ENCODE measurements at places on chromosomes 13 and 19.

DNA sequence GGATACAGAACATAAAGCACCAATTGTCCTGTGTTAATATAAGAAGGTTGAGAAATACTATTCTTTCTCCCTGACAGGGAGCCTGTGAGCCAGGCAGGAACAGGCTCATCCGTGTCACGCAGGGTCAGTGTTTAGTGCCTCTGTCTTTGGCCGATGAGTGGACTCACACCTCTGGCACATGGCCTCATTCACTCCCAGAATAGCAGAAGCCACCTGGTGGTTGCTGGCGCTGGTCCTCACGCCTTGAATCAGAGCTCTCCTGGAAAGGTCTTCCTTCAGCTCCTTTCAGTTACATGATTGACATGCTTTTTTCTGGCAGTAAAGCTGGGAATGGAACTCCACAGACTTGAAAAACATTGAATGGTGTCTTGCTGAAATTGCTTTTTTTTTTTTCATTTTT lies 28.1 kb upstream of the SIAH3 start:
- no peaks in the 10 kb centered on the region for H3K36me3 ChIP-seq
- no peak overlapping the region for H3K27ac ChIP-seq
- peaks cover 72% of the 10 kb centered on the region for H3K27me3 ChIP-seq
- peaks cover 27% of the 10 kb centered on the region for H3K4me1 ChIP-seq
- H3K4me3 ChIP-seq, result no peak overlapping the region

DNA sequence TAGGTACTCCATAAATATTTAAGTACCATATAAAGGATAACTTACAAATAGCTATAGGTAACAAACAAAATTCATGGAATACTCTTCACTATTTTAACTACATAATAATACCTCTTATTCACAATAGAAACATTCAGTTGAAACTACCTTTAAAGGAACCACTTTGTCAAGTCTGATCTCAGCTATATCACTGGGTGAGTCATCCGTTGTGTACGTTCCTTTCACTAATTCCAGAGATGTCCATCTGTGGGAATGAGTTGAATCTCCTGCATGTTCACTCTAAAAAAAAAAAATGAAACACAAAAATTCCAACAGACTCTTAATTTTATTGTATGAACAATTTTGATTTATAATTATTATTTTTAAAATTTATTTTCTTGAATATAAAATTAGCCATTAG lies 149.4 kb upstream of the FBXL3 start:
- H3K27me3 ChIP-seq, result no peaks in the 10 kb centered on the region
- H3K36me3 ChIP-seq, result peaks cover 7% of the 10 kb centered on the region
- no peak for DNase-seq
- H3K4me1 ChIP-seq, result no peaks in the 10 kb centered on the region
- H3K4me3 ChIP-seq, result no peak overlapping the region

GRCh38 chr19:53945441-53945840 lies 17.3 kb upstream of the CACNG8 start:
- peak; percentile 35 for DNase-seq
- H3K27ac ChIP-seq, result no peak overlapping the region
- H3K36me3 ChIP-seq, result no peaks in the 10 kb centered on the region
- H3K4me1 ChIP-seq, result peaks cover 3% of the 10 kb centered on the region
- H3K27me3 ChIP-seq, result peaks cover 19% of the 10 kb centered on the region
- no peak overlapping the region for H3K4me3 ChIP-seq

DNA sequence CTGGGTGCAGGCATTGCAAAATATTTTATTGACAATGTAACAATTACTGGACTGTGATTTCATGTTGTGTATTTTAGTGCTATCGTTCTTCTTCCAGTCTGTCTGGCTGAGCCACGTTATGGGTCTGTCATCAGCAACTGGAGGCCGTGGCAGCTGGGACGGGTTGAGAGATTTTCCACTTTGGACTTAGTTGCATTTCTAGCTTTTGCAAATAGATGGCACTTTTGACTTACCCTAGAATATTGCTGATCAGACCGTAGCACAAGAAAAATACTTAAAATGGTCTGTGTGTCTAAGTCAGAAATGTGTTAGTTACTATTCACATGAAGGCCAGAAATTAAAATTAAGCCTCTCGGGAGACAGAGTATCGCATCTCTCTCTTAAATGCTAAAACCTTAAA lies 211.1 kb downstream of the TEX29 start:
- DNase-seq, result no peak
- no peak overlapping the region for H3K4me3 ChIP-seq
- peaks cover 21% of the 10 kb centered on the region for H3K4me1 ChIP-seq
- H3K27me3 ChIP-seq, result peaks cover 68% of the 10 kb centered on the region
- no peak overlapping the region for H3K27ac ChIP-seq

DNA sequence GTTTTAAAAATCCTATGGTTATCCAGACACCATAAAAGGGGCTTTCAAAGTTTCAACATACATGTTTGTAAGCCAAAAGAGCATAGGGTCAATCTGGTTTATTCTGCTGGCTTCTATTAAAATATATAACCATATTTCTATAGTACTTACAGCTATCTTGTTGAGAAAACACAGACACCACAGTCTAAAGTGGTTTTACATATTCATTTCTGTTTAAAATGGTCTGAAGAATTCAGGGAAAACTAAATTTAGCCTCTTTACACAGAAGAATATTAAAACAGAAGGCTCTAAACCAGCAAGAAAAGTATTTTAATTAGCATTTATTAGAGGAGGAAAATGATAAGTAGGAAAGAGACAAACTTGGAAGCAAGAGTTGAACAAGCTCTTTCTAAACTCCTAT lies 203.9 kb downstream of the LHFPL6 start:
- peaks cover 7% of the 10 kb centered on the region for H3K4me1 ChIP-seq
- DNase-seq, result no peak
- H3K27me3 ChIP-seq, result peaks cover 22% of the 10 kb centered on the region
- H3K27ac ChIP-seq, result no peak overlapping the region

GRCh38 chr19:33906578-33907335 lies 110.1 kb downstream of the KCTD15 start:
- H3K36me3 ChIP-seq, result no peaks in the 10 kb centered on the region
- peaks cover 22% of the 10 kb centered on the region for H3K4me1 ChIP-seq
- H3K4me3 ChIP-seq, result peak overlapping the region; percentile 62
- H3K27me3 ChIP-seq, result peaks cover 52% of the 10 kb centered on the region
- peak; percentile 58 for DNase-seq

DNA sequence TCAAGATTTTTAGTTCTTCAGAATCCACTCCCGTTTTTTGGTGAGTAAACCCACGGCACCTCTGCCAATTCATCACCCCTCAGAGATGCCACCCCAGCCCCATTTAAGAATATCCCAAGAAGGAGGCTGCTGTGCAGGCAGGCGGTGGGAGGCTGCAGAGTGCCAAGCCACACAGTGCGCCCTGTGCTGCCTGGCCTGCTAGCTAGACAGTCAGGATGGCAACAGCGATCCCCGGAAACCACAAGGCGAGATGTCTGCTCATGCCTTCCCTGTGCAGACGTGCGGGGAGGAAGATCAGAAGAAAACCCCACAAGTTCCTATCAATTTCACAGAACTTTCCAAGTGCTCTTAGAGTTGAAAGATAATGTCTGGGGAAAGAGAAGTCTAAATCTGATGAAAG lies 64.8 kb upstream of the GPR183 start:
- no peaks in the 10 kb centered on the region for H3K36me3 ChIP-seq
- no peak for DNase-seq
- no peaks in the 10 kb centered on the region for H3K4me1 ChIP-seq
- H3K27ac ChIP-seq, result no peak overlapping the region
- no peaks in the 10 kb centered on the region for H3K27me3 ChIP-seq

DNA sequence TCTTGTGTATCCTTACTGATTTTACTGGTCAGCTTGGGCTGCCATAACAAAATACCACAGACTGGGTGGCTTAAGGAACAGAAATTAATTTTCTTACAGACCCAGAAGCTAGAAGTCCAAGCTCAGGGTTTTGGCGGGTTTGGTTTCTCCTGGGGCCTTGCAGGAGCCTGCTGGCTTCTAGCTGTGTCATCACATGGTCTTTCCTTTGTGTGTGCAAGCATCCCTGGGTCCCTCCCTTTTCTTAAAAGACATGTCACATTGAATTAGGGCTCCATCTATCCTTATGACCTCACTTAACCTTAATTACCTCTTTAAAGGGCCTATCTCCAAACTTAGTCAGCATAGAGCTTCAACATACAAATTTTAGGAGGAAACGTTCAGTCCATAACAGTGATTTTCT lies 23.4 kb downstream of the UBAC2 start:
- no peak overlapping the region for H3K4me3 ChIP-seq
- H3K36me3 ChIP-seq, result no peaks in the 10 kb centered on the region
- H3K4me1 ChIP-seq, result peaks cover 18% of the 10 kb centered on the region
- DNase-seq, result peak; percentile 51
- no peaks in the 10 kb centered on the region for H3K27me3 ChIP-seq

DNA sequence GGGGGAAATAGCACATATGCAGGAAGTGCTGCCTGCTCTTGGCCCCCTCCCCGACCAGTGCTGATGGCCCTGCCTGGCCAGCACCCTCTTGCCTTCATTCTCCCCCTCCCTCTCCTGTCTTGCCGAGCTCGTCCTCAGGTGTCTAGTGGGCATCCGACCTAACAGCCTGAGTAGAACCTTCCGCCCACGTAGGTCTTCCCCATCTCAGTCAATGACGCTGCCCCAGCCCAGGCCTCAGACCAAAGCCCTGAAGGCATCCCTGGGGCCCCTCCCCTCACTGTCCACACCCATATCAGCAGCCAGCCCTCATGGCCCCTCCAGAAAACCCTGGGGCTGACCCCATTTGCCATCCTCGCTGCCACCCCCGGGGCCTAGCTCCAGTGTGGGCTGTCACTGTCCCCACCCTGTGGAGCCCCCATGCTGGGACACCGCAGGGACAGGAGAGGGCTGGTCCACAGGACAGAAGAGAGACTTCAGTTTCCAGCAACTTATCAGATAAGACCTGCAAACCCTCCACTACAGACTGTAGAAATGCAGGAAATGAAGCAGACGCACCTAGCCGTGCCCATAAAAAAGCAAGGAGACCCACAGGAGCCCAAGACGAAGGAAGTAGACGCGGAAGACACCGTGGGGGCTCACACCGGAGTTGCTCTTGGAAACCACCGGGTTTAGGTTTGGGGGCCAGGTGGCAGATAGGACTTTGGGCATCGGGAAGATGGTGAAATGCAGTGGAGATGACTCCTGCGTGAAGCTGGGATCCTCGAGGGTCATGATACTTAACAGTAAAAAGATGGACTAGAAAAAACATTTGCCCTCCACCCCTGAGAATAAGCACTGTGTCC lies 38.3 kb downstream of the AP1M1 start:
- no peak for DNase-seq
- H3K36me3 ChIP-seq, result no peaks in the 10 kb centered on the region
- no peaks in the 10 kb centered on the region for H3K4me1 ChIP-seq
- no peak overlapping the region for H3K4me3 ChIP-seq

GRCh38 chr13:48156466-48156865 lies 61.6 kb upstream of the MED4 start:
- H3K4me3 ChIP-seq, result no peak overlapping the region
- H3K27ac ChIP-seq, result no peak overlapping the region
- DNase-seq, result no peak
- H3K36me3 ChIP-seq, result no peaks in the 10 kb centered on the region

All from neural progenitor cell (in vitro differentiated cells).